ENCODE measurements at places on chromosomes 16 and 17.

DNA sequence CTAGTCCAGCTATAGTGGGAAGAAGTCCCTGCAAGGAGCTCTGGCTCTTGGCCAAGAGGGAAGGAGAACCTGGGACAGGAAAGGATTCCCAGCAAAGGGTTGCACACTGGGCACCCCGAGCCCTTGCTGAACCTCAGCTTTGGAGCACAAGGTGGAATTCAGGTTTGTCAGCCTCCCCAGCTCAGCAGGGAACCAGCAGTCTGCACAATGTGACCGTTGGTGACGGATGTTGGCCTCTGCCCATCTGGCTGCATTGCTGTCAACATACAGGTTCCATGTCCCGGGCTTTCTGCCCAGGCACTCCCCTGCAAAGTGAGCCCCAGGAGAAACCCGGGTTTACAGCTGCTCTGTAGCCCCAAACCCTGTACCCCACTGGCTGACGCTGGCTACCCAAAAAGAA lies 6.7 kb downstream of the RPRML start:
- no peak for DNase-seq

DNA sequence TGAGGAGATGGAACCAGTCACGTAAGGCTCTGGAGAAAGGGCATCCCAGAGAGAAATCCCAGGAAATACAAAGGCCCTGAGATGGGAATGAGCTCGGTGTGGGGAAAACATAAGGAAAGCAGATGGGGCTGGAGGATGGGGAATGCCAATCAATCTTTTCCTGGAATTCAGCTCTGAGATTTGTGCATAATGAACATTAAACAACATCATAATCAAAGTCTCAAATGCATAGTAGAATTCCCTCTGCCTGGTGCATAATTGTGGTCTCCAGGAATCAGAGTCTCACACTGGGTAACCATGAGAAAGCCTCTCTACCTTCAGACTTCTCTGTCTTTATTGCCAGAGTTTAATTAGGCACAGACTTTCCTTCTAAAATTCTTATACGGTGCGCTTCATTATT lies 30.8 kb downstream of the OTOA start:
- no peak for DNase-seq

DNA sequence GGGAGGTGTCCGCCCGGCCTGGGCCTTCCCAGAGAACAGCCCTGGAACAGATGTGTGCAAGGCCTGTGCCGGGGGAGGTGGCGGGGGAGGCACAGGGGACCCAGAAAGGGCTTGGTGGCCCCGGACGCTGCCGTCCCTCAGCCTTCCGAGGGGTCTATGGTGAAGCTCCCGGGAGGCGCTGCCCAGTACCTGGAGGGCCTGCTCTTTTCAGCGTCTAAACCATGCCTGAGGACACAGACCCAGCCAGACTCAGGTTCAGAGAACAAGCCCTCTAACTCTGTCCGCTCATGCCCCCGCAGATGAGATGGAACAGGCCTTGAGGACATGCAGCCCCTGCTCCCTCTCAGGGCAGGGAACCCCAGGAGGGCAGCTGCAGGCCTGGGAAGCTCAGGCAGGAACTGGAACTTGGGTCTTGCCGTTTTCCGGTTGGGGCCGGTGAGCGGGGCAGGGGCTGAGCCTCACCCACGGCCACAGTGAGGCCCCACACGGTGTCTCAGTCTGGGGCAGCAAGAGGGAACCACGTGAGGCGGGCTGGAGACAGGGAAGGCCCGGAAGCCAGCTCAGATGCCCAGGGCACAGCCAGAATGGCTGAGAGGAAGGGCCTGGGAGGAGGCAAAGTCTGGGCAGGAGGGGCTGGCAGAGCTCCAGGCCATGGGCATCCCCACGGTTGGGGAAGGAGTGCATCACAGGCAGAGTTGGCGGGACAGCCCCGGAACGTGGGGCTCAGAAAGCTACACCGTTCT lies 12.5 kb downstream of the SLC16A3 start:
- no peak for DNase-seq

- no peak for DNase-seq
These were observed 4.7 kb downstream of the COQ7 start for GRCh38 chr16:19071811-19072777.

DNA sequence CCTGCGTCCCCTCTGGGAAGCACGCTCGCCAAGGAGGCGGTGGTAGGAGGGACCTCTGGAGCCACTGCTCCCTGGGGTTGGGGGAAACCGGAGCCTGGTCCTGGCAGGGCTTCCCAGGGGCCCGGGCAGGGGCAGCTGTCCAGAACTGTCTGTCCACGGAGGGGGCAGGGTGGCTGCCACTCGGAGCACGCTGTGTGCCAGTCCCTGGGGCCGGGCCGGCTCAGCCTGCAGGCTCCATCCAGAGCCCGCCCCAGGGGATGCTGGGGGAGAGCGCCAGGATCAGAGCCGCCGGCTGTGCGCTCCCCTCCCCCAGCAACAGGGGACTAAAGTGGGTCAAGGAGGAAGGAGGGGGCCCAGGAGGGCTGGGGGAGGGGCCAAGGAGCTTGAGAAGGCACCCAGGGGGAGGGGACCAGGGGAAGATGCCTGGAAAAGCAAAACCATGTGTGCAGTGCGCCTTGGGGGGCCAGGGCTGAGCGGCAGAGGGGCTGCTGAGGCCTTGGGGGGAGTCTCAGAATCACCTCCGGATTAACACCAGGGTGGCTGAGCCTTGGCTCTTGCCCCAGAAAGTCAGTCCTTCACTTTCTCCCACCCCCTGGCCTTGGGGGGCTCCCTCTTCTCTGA lies 21.3 kb downstream of the ZNF423 start:
- peak; percentile 58 for DNase-seq

Measured in brain pericyte (primary cell).